Osteocyte (in vitro differentiated cells): ENCODE measurements at places on chromosomes 6 and 20. TPM values are rescaled to one million over a fixed set of nuclear protein-coding genes. Genes with fewer than 3 reads are reported as not detected.
A peak's percentile ranks its signal among the peaks of the same experiment; 100 is the strongest.

The CLVS2 gene
- total RNA-seq = not detected in 2 replicates

- DNase-seq = no peak
- H3K27ac ChIP-seq = peak overlapping the region; percentile 87
- peaks cover 16% of the 10 kb centered on the region for H3K36me3 ChIP-seq
- no peaks in the 10 kb centered on the region for H3K27me3 ChIP-seq
- peak overlapping the region; percentile 94 for H3K4me3 ChIP-seq
Observed at GRCh38 chr20:25250508-25250907, 2.6 kb downstream of the PYGB start.

The SAPCD1 gene
- 2.5 and 3.4 TPM in 2 replicates for total RNA-seq

The TRIM39 gene
- 11.6 and 14.8 TPM in 2 replicates for total RNA-seq

The PRPH2 gene
- total RNA-seq = not detected in 2 replicates

- H3K4me1 ChIP-seq = no peaks in the 10 kb centered on the region
- no peak overlapping the region for H3K4me3 ChIP-seq
- no peaks in the 10 kb centered on the region for H3K27me3 ChIP-seq
- DNase-seq = peak; percentile 6
- H3K27ac ChIP-seq = no peak overlapping the region
Observed at GRCh38 chr6:13593103-13593502, 18.7 kb downstream of the SIRT5 start.

- peak overlapping the region; percentile 84 for H3K27ac ChIP-seq
- peak; percentile 63 for DNase-seq
- H3K4me1 ChIP-seq = peaks cover 69% of the 10 kb centered on the region
- H3K36me3 ChIP-seq = peaks cover 7% of the 10 kb centered on the region
Observed at GRCh38 chr6:169093066-169093723, 160.5 kb downstream of the THBS2 start.

DNA sequence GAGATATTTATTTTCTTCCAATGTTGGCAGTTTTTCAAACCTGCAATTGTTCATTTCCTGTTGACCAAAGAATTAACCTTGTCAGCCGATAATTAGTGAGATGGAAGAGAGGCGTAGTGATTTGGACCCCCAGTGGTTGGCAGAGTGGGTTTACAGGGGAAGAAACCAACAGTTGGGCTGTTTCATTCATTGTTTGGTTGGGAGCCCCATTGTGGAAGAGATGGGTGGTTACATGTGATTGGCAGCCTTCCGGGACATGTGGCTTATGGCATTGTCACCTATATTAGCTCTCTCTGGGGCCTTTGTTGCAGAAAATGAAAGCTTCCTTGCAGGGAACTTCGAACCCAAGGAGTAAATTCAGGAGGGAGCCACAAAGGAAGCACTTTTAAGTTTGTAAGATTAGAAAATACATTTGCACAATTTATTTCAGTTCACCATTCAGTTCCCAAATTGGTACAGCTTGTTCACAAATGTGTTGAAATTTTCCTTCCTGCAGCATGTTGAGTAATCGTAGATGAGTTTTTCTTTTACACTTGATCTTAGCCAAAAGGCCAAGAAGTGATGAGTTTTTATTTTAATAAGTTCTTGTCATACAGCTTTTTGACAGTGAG is 50.3 kb upstream of the CDKAL1 start:
- no peaks in the 10 kb centered on the region for H3K27me3 ChIP-seq
- no peak overlapping the region for H3K27ac ChIP-seq
- H3K4me3 ChIP-seq = no peak overlapping the region
- H3K4me1 ChIP-seq = no peaks in the 10 kb centered on the region

The KIF16B gene
- 8.8 and 10.2 TPM in 2 replicates for total RNA-seq

DNA sequence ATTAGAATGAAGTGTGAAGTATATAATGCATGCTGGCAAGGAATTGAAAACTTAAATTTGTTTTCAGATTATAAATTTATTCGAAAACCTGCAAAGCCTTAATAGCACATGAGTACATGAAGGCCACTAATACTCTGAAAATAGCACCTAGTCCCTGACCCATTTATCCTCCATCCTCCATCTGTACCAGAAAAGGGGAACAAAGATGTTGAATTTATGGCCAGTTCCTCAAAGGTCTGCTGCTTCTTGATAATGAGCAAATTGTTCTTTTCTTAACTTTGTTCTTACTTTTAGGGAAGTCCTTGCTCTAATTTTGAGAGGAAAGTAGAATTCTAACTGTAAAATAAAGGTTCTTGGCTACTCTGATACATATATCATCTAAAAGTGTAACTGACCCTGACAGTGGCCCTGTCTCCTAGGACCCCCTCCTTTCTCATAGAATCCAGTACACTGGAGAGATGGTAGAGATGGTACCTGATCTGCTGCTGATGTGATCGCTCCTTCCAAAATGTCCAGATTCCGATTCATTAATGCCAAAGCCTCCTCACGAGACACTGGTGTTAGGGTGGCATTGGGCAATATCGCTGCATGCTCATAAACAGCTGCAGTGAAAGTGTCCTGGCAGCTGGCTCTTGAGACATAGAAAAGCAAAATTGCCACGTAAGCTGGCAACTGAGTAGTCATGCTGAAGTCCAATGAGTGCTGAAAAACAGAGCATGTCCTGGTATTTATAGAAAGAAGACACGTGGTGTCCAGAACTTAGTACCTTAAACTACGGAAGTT is at the start of gene VNN1:
TSS of gene VNN1 (minus strand) at position 704 of the 783 bp plus-strand sequence. CDS start at position 684, 20 bp downstream.
- DNase-seq = no peak
- no peak within 1 kb of the TSS for H3K27ac ChIP-seq
- H3K36me3 ChIP-seq = no peaks in the 10 kb centered on the region
- no peaks in the 10 kb centered on the region for H3K4me1 ChIP-seq

- DNase-seq = peak; percentile 86
- no peaks in the 10 kb centered on the region for H3K27me3 ChIP-seq
- peaks cover 15% of the 10 kb centered on the region for H3K4me1 ChIP-seq
Observed at GRCh38 chr20:9392892-9393857, 121.2 kb upstream of the LAMP5 start.

DNA sequence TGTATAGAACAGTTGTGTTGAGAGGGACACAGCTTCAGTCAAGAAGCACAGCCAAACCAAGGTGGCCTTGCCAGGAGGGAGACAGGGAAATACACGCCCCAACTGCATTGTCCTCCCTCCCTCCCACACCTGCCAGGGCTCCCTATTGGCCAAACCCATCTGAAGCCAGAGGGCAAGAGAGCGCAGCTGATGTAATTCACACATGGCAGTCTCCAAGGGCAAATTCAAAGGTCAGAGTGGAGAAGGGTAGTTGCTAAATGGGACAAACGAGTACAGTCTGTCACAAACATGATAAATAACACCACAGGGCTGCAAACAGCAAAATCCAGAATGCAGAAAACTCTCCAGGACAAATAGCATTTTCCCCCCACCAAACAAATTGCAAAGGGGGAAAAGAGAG is 23.2 kb upstream of the PPP1R16B start:
- H3K36me3 ChIP-seq = no peaks in the 10 kb centered on the region
- H3K4me3 ChIP-seq = no peak overlapping the region
- DNase-seq = no peak
